ENCODE measurements at places on chromosomes 5 and 9.

GRCh38 chr5:170200876-170201275, 31.9 kb upstream of the C5orf58 start:
- DNase-seq = no peak

DNA sequence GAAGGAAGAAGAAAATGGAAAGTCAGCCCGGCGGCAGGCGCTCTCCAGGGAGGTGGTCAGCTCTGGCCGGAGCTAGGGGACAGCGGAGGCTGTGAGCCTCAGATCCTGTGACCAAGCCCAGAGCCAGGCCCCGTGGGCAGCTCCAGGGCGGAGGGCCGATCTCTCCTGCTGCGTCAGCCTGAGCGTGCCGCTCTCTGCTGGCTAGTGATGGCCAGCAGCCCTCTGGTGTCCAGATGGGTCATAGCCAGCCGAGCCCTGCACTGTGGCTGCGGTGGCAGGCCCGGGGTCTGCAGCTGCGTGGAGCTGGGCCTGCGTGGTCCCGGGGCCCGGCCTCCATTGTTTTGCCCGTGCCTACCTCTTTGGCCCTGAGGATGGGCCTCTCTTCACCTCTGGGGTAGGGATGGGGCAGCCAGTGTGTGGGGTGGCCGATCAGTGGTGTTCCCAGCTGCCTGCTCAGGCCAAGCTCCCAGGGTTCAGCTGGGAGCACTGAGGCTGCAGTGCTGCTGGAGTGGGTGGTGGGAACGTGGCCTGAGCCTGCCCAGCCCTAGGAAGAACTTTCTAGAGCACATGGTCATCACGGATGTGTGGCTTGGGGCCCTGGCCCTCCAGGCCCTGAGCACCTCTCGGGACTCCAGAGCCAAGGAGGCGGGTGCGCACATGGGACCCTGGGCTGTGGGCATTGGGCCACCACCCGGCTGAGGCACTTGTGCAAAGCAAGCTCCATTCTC, 17.1 kb upstream of the NRARP start:
- DNase-seq = peak; percentile 77

GRCh38 chr9:113996531-113997001, 81.5 kb downstream of the AMBP start:
- no peak for DNase-seq

- DNase-seq = no peak
Observed at GRCh38 chr5:14143841-14144585, 871 bp downstream of the TRIO start.

DNA sequence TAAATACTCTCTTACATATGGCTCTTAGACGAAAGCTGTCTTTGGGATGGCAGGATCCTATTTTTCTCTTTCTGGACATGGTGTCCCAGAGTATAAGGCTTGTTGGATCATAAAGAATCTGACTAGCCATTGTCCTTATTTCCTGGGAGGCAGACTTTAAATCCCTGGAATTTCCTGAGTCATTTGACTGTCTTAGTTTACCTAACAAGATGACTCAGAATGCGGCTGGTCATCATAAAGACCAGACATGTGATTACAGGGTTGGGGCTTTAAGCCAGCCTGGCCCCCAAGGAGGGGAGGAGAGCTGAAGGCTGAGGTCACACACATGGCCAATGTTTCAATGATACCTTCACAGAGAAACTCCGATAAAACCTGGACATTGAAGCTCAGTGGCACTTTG, 37.2 kb downstream of the FAM240B start:
- DNase-seq = no peak

GRCh38 chr5:147454996-147455677, 54.7 kb downstream of the DPYSL3 start:
- DNase-seq = no peak

GRCh38 chr9:112041536-112042243, 133.4 kb downstream of the SUSD1 start:
- no peak for DNase-seq

GRCh38 chr9:104238668-104239067, 144.6 kb downstream of the SMC2 start:
- no peak for DNase-seq

- DNase-seq = no peak
Observed at GRCh38 chr9:89601856-89602562, 2.8 kb upstream of the GADD45G start.

DNA sequence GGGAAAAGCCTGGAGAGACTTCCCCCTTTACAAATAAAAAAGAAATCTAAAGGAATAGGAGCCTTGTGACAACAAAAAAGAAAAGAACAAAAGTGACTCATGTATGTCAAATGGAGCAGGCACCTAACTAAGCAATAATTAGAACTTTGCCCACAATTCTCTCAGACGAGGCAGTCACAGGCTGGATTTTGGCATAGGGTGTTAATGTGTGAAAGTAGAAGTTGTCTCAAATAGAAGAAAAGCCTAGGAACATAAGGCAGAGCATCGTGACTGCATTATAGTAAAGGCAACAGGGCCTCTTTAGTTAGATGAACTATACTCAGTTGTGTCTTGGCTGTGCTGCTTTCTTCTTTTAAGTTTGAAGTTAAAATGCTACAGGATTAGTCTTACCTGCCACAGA, 219.9 kb upstream of the TMEM161B start:
- DNase-seq = no peak

DNA sequence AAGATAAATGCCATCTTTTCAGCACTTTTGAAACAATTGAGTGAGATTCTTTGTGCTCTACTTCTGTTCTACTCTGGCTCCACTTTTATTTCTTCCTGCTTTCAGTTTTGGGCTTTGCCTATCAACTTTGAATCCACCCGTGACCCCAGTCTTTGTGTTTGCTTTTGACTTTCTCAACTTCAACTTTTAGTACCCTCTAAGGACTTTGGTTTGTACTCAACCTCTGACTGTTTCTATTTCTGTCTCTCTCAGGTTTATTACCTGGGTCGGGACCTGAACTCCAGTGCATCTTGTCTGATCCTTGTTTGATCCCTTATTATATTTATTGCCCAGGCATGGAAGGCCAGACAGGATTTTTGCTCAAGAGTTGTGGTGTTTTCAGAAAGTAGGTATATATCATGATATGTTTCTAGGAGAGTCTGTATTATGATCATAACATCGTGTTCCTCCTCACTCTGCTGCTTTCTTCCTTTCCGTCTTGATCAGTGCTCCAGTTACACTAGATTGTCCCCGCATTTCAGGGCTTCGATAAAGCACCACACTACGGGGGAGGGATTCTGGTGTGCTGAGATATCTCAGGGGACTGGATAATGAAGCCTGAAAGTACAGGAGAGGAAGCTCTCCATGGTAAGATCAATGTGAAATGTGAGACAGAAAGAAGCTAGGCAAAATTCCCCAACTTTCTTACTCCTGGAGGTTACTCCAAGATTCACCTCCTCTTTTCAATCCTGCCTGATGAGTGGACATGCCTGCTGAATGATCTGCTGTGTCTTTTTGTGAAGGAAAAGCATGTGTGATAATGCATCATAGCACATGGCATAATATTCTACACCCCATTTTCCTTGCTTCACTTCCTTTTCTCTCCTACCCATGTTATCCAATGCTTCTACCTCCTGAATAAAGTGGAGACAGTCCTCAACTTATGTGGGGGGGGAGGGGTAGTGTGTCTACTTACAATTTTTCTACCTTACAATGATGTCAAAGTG, 155.5 kb upstream of the GRIN3A start:
- DNase-seq = no peak

DNA sequence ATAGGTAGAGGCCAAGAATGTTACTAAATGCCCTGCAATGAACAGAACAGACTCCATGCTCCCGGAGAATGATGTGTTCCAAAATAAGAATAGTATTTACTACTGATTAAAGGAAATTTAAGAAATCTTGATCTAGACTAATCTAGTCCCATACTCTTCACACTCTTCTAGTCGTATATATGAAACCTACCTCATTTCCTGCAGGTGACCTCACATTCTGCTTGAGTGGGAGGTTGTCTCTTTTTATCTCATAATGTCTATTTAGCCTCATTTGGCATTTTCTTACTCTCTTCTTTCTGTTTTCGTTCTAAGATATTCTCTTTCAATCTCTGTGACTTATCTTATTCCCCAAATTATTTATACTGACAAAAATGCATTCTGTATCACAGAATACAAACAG, 9.2 kb upstream of the SHOC1 start:
- no peak for DNase-seq

GRCh38 chr5:1908931-1909330, 26.2 kb upstream of the IRX4 start:
- DNase-seq = no peak

DNA sequence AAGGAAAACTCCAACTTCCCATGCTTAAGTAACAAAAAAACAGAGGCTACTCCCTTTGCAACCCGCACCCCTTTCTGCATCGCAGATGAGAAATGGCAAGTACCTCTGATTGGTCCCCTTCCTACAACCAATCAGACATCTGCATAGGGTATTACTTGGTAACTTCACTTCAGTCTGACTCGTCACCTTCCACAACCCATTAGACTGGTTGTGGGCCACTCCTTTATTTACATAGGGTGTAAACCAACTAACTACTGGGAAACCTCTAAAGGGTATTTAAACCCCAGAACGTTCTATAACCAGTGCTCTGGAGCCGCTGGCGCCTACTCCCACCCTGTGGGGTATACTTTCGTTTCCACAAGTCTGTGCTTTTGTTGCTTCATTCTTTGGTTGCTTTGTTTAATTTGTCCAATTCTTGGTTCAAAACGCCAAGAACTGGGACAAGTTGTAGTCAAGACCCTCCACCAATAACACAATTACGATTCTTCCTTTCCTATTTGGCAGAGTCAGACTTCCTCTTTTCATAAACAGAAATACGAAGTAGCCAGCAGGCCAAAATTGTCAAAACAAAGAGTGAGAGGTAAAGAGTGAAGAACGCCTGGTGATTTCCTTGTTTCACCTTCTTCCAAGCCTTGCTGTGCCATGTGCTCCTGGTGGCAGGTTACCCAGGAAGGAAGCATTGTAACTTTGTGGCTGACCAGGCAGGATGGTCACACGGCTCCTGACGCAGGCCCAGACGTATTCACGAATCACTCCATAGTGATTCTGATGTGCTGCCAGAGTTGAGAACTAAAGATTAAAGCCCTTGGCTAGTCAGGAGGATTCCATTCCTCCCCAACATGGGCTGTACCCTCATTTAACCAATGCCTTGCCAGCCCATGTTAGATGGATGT, 477.4 kb downstream of the ARHGEF28 start:
- no peak for DNase-seq

GRCh38 chr5:112023766-112024165, 266.8 kb upstream of the NREP start:
- no peak for DNase-seq

- DNase-seq = no peak
Observed at GRCh38 chr9:114894609-114895433, 35.6 kb downstream of the TNFSF8 start.

DNA sequence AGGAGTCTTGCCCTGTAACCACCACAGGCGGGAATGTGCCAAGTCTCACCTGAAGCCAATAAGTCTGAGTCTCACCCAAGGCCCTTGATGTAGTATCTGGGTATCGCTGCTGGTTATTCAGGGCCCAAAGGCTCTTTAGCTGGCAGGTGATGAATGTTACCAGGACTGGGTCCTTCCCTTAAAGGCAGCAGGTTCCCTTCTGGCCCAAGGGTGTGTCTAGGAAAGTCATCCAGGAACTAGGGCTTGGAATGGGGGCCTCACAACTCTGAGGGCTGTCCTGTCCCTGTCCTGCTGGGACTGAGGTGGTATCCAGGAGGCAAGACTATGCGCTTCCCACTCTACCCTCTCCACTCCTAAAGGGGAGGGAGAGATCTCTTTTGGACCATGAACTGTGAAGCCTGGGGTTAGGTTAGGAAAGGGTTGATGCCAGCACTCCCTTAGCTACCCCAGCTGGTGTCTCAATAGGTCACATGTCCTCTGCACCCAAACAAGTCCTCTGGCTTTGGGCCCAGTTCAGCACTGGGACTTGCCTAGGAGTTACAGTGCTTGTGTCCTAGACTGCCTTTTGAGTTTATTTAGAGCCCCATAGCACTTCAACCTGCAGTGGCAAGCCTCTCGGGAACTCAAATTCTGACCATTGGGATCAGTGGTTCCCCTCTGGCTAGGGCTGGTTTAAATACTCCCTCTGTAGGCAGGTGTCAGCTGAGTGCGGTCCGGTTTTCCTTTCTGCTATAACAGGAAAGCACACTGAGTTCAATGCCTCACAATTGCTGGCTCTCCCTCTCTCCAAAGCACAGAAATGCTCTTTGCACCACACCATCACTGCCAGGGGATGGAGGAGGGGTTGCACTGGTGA, 22.5 kb upstream of the RANBP3L start:
- no peak for DNase-seq

Data from substantia nigra (tissue), 51 donors.